ENCODE measurements at places on chromosomes 12 and 14. TPM values are rescaled to one million over a fixed set of nuclear protein-coding genes. Genes with fewer than 3 reads are reported as not detected.

PELI2 gene
- polyA plus RNA-seq, result 12.0 TPM

GSC gene
- polyA plus RNA-seq, result not detected

PPFIA2 gene
- 6.5 TPM for polyA plus RNA-seq

TCL1B gene
- polyA plus RNA-seq, result not detected

OTX2 gene
- polyA plus RNA-seq, result not detected

KRT73 gene
- not detected for polyA plus RNA-seq

BICDL1 gene
- 31.4 TPM for polyA plus RNA-seq

SYT10 gene
- 1.1 TPM for polyA plus RNA-seq

PTPN6 gene
- 19.5 TPM for polyA plus RNA-seq

SLCO1B1 gene
- not detected for polyA plus RNA-seq

TDRD9 gene
- 3.3 TPM for polyA plus RNA-seq

KIF26A gene
- polyA plus RNA-seq, result 8.6 TPM

OR6C2 gene
- not detected for polyA plus RNA-seq

Measured in left renal pelvis (tissue), 4 donors.